ENCODE measurements at places on chromosomes 3 and 15.

DNA sequence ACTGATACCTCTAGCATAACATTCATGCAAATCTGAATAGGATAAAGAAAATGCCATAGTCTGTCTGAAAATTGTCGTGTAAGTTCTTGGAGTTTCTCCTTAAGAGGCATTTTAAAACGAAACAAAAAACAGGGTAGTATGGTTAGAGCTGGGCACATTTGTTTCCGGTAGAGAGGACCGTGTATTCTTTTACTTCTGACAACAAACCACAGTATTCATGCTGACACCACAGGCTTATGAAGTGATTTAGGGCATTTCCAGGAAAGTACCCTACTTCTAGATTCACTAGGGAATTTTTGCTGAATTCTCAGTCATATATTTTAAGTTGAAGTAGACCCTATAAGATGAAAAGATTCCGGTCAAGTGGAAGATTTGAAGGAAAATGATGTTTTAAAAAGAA lies 541.3 kb downstream of the UNC13C start:
- DNase-seq = no peak

- no peak for DNase-seq
Measured at GRCh38 chr3:63523100-63523499, 129.4 kb upstream of the SNTN start.

- DNase-seq = no peak
Measured at GRCh38 chr3:4823986-4824925, 155.0 kb upstream of the BHLHE40 start.

DNA sequence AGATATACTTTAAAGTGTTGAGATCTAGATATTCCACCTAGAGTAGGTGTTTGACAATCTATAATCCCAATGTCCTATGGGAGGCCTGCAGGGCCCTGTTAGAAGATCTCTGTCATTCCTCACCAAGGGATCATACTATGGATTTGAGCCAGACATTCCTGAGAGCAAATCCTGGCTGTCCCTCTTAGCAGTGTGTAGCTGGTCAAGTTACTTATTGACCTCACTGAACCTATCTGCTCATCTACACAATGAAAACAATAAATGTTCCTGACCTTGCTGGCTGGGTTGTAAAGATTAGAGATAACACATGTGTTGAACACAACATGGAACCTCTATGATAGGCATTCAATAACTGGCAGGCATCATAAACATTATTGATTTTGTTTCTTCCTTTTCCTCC lies 265.6 kb upstream of the ATP11B start:
- no peak for DNase-seq

DNA sequence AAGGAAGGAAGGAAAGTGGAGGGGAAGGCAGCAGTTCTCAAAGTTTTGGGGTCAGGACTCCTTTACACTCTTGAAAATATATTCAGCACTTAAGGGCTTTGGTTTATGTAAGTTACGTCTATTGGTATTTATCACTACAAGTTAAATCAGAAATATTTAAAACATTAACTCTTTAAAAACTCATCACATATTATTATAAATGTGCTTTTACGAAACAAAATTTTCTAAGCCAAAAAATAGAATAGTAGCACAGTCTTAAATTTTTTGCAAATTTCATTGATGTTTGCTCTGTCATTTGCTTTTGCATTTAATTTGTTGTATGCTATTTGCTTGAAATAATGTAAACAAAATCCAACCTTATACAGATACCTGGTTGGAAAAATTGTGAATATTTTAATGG lies 7.5 kb downstream of the UBE2Q2 start:
- DNase-seq = no peak

GRCh38 chr15:66115568-66116206 lies 137.9 kb downstream of the MEGF11 start:
- DNase-seq = no peak

DNA sequence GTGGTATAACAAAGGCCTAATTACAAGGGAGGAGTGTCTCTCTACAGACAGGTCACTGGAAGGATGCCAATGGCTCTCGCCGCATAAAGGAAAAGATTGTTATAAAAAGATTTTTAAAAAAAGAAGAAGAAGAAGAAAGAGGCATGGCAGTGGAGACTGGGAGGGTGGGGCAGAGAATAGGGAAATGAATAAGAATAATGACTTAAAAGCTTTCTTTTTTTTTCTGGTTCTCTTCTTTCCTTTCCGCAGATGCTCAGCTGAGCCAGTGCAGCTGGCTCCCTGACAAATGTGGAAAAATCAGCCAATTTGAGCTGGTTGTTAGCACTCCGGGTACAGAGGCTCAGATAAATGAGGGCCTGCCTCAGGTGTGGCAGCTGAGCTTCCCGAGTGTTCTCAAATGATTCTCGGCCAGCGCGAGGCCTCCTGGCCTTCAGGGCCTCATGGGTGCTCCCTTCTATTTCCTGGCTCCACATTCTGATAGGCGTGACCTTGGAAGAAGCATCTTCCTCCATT lies 234.1 kb downstream of the RORA start:
- DNase-seq = peak; percentile 28

- DNase-seq = no peak
Measured at GRCh38 chr3:170000051-170000450, 33.4 kb downstream of the SEC62 start.

DNA sequence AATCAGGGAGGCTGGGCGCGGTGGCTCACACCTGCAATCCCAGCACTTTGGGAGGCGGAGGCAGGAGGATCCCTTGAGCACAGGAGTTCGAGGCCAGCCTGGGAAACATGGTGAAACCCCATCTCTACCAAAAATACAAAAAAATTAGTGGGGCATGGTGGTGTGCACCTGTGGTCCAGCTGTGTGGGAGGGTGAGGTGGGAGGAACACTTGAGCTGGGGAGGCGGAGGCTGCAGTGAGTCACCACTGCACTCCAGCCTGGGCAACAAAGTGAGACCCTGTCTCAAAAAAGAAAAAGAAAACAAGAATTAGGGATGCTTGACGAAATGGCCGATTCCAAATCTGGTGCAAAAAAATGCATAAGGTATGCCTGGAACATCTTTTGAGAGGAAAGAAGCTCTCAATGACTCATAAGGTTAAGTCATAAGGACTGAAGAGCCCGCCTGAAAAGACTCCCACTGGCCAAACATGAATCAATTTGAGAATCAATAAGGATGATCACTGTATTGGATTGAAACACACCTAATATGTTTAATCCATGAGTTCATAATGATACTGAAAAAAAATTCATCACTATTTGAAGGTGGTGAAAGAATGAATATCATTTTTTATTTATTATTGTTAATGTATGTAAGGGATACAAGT lies 27.7 kb downstream of the BLM start:
- DNase-seq = no peak

GRCh38 chr15:68821841-68822381 lies 1.2 kb upstream of the ANP32A start:
- DNase-seq = no peak

DNA sequence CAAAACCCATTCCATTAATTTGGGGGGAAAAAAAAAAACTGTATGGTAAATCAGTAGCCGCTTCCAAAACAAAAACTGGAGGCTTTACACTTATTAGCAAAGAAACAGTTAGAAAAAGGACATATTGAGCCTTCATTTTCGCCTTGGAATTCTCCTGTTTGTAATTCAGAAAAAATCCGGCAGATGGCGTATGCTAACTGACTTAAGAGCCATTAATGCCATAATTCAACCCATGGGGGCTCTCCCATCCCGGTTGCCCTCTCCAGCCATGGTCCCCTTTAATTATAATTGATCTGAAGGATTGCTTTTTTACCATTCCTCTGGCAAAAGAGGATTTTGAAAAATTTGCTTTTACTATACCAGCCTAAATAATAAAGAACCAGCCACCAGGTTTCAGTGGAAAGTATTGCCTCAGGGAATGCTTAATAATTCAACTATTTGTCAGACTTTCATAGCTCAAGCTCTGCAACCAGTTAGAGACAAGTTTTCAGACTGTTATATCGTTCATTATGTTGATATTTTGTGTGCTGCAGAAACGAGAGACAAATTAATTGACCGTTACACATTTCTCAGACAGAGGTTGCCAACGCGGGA lies 9.4 kb upstream of the RPL24 start:
- no peak for DNase-seq

GRCh38 chr15:92100301-92100700 lies 246.8 kb downstream of the SLCO3A1 start:
- no peak for DNase-seq
